ENCODE measurements at places on chromosomes 7 and 10.
A peak's percentile ranks its signal among the peaks of the same experiment; 100 is the strongest.

DNA sequence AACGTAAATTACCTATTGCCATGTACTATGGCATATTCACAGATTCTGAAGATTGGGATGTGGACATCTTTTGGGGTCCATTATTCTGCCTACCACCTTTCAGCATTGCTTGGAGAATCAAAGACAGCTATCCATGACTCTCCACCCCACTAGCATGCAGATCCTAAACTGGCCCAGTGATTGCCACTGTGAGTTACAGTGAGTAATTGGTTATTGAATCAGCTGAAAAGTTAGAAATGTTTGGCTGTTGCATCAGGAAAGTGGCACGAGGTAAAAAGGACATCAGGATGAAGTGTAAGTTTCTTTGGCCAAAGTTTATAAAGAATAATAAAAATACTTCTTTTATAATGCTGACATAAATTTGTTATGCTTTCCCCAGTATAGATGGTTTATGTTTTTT lies 148.2 kb upstream of the ETV1 start:
- no peak for DNase-seq

- peak; percentile 35 for DNase-seq
Measured at GRCh38 chr7:25857376-25858067, 294.5 kb upstream of the NFE2L3 start.

DNA sequence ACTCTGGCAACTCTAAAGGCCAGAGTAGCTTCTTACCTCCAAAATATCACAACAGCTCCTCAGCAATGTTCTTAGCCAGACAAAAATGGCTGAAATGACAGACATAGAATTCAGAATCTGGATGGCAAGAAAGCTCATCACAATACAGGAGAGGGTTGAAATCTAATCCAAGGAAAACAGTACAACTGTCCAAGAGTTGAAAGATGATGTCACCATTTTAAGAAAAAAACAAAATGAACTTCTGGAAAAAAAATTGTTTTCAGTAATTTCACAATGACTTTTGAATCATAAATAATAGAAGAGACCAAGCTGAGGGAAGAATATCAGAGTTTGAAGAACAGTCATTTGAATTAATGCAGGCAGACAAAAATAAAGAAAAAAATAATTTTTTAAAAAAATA lies 479.5 kb downstream of the ZWINT start:
- no peak for DNase-seq

DNA sequence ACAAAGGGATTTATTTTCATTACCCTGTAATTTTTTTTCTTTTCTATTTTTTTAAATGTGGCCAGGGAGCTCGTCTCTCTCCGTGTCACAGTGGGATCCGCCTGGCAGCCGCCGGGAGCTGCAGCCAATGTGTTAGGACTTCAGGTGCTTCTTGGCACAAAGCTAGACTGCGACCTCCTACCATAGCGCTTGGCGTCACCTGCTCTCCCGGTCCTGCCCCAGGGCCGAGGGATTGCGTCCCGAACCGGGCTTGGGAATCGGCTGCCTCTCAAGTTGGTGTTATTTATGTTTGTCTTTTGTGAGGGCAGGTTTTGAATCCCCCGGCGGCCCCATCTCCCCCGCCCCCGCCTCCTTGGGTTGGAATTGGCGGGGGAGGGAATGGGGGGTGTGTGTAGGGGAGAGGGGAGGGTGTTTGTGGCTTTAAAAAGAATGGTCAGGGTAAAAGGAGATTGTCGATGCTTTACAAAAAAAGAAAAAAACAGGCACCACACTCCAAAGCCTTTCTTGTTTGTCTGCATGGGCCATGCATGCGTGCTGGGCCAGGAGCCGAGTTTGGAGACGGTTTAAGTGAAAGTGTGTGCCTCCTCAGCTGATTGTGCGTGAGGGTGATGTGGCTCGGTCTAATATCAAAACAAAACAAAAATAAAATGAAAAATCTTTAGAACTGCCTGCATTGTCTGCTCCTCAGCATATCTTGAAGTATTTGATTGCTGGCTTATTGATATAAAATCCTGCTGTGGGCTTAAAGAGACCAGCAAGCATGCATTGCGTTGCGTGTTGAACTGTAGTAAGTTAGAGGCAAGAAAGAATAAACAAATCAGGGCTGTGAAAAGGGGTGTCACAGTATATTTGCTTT lies 1.2 kb downstream of the PPP1R9A start:
- peak; percentile 24 for DNase-seq

GRCh38 chr10:59754951-59755350 lies 1.7 kb upstream of the MRLN start:
- no peak for DNase-seq

GRCh38 chr7:134562136-134562535 lies 13.2 kb downstream of the AKR1B15 start:
- DNase-seq: no peak

DNA sequence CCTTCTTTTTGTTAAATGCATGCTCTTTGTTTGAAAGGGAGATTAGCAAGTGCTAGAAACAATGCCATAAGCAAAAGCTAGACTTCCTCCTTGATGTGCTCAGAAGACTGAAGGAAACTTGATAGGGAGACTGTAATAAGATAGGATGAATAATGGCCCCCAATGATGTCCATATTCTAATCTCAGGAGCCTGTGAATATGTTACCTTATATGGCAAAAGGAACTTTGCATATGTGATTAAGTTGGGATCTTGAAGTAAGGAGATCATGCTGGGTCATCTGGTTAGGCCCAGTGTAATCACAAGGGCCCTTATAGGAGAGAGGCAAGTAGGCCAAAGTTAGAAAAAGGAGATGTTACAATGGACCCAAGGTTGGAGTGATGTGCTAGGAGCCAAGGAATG lies 13.6 kb upstream of the LIPM start:
- no peak for DNase-seq

- DNase-seq: no peak
Measured at GRCh38 chr7:122145937-122146645, 2.0 kb upstream of the AASS start.

DNA sequence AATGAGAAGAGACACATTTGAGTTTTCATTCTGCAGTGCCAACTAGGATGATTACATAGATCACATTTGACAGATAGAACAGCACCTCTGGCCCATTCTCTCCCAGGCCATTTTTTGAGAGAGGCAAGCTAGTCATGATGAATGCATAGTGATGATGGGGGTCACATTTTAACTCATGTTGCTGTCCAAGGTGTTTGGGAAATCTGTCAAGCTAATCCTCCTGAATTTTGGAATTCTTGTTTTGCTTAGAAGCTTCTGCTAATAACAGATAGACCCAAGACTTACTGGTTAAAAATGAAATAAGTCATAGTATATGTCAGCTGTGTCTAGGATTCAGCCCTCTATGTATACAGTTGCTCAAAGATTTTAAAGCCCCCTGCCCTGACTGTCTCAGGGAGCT lies 101.0 kb downstream of the PTPN20 start:
- no peak for DNase-seq

GRCh38 chr10:104026762-104027161 lies 58.9 kb downstream of the COL17A1 start:
- no peak for DNase-seq
